Stimulated activated CD8-positive, alpha-beta memory T cell treated with anti-CD3 and anti-CD28 coated beads, Interleukin-4, amount 100 ng/mL, for 24 hours (primary cell): ENCODE measurements at places on chromosomes 1 and 21.

DNA sequence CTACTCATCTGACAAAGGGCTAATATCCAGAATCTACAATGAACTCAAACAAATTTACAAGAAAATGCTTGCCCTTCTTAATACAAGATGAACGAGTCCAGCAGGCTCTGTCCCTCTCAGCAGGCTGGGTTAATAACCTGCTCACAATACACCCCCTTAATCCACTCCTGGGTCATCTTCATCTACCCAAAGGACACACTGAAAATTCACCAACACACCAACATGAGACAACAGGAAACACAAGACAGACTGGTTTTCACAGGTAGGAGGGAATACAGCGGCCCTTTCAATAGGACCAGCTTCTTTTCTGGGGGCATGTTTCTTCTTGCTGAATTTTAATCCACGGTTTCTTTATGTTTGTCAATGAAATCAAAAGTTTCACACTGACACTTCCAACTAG lies 44.6 kb downstream of the SUSD4 start:
- DNase-seq: no peak

GRCh38 chr1:202259705-202260104 lies 66.1 kb downstream of the LGR6 start:
- no peak for DNase-seq

DNA sequence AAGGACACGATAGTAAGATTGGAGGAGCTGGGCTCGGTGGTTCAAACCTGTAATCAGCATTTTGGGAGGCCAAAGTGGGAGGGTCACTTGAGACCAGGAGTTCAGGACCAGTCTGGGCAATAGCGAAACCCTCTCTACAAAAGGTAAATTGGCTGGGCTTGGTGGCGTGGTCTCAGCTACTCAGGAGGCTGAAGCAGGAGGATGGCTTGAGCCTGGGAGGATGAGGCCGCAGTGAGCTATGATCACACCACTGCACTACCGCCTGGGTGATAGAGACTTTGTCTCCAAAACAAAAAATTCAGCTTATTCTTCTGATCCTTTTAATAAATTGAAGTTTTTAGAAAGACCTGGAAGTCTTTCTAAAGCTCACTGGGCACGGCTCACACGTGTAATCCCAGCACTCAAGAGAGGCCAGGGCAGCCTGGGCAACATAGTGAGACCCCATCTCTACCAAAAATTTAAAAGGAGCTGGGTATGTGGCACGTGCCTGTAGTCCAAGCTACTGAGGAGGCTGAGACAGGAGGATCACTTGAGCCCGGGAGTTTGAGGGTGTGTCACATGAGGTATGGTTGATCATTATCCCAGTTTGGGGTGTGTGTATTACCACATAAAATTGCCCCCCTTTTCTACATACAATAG lies 15.3 kb downstream of the MASP2 start:
- DNase-seq: no peak

GRCh38 chr1:50193002-50193401 lies 84.3 kb downstream of the ELAVL4 start:
- DNase-seq: no peak

DNA sequence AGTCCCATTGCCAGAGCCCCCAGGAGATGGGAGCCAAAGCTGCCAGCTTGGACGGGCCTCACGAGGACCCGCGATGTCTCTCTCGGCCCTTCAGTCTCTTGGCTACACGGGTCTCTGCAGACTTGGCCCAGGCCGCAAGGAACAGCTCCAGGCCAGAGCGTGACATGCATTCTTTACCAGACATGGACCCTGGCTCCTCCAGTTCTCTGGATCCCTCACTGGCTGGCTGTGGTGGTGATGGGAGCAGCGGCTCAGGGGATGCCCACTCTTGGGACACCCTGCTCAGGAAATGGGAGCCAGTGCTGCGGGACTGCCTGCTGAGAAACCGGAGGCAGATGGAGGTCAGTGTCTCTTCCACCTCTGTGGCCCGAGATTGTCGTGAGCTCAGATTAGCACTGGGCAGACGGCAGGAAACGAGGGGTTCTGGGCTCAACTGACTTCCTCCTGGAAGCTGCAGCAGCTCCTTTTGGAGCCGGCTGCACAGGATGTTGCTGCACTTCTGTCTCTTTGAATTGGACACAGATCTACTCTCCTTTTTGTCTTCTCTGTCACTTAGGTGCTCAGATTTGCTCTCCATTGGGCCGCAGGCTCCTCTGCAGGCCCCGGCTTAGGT lies 68.0 kb downstream of the DISC1 start:
- no peak for DNase-seq
